ENCODE measurements at places on chromosomes 11 and 22.

DNA sequence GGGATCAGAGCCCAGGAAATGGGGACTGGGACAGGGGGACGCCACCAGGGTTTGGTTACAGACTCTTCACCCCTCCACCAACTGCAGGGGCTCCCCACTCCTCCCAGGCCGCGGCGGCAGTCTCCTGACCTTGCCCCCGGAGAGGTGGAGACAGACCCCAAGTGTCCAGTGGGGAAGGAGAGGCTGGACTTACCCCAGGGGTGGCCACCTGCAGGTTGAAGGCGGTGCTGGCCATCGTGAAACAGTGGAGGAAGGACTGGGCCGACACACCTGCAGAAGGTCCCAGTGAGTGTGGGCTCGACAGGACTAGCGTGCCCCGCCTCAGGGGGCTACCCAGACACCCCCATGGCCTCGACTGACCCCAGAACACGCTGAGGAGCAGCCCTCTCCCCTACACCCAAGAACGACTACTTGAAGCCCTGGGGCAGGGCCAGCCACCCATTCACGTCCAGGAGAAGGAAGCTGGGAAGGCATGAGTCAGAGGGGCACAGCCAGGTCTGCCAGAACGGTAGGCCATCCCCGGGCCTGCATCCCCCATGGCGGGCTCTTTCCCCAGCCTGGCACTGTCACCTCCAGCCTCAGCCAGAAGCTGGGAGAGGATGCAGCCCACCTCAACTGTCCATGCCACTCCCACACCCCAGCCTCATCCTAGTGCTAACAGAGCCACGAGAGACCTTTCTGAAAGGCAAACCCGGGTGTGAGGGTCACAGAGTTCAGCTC lies 2.3 kb downstream of the GATD1 start:
- no peak for DNase-seq

DNA sequence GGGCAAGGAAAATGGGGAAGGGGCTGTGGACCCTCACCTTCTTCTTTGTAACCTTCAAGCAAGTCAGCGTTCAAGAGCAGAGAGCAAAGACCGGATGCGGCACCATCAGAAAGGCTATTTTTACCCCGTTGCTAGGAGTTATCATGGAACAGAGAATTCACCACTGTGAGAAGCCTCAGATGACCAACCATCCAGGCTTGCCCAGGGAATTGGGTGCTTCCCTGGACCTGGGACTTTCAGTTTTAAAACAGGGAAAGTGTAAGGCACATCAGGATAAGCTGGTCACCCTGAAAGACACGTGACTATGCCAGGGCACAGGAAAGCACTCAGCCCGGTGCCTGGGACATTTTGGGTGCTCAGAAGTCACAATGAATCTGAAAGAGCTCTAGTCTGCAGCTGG lies 10.4 kb downstream of the GALNT18 start:
- DNase-seq, result no peak

- no peak for DNase-seq
Observed at GRCh38 chr11:19101796-19102520, 15.0 kb upstream of the ZDHHC13 start.

GRCh38 chr11:102664001-102664752 lies 39.0 kb upstream of the MMP20 start:
- DNase-seq, result no peak

DNA sequence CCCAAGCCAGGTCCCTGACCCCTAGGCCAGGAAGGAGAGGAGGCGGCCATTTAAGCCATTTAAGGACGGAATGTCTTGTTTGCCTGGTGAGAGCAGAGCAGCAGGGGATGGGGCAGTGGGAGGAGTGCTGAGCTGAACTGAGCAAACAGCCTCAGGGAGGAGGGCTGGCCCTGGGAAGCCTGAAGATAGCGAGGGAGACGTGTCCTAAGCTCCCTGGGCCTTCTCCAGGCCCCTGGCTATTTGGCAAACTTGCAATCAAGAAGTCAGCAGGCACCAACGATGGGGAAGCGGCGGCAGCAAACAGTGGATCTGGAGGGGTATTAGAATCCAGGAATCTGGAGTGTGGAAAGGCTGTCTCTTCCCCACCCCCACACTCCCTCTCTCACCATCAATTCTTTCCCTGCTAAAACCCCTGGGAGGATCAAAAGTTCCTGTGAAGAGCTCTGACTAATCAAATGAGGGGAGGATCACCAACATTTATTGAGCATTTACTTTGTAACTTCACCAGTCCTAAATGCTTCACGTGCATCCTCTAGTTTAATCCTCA lies 8.8 kb downstream of the BCL9L start:
- no peak for DNase-seq

GRCh38 chr22:47397673-47398072 lies 635.2 kb downstream of the TBC1D22A start:
- DNase-seq, result no peak

DNA sequence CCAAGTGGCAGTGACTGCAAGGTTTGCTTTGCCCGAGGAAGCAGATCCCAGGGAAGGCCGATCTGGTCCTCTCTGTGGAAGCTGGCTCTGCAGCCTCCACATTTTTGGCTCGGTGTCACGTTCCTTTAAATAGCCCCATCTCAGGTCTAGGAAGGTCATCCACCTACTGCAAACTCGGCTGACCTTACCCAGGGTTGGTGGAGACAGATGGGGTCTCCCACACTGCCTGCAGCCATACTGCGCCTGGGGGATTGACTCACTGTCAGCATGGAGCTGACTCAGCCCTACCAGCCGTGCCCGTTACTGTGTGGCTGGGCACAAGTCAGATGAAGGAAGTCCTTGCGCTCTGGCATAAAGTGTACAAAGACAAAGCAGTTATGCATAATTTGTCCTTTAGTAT lies 16.9 kb downstream of the CDPF1 start:
- DNase-seq, result no peak

- DNase-seq, result no peak
Observed at GRCh38 chr11:58442136-58442535, at the start of gene OR5B12. Gene OR5B12 (minus strand): TSS chr11:58442236. CDS start chr11:58440151, 2,085 bp downstream.

GRCh38 chr11:57777969-57778317 lies 16.3 kb downstream of the CTNND1 start:
- no peak for DNase-seq

DNA sequence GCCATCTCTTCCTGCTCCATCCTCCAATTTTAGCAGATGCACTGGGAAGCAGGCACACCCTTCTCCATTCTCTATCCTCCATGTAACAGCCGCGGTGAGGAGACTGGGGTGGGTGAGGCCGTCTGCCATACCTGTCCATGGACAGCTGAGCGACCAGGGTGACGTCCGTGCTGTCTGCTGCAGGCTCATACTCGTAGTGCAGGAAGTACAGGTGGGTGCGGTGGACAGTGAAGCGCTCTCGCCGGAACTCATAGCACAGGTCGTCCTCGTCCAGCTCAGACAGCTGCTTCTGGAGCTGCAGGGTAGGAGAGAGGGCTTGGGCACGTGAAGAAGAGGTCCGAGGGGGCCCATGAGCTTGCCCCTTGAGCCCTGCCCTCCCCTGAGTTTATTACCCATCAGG lies 257.8 kb upstream of the SYN3 start:
- DNase-seq, result no peak

GRCh38 chr22:48713272-48714205 lies 1114.1 kb downstream of the BRD1 start:
- no peak for DNase-seq

Measured in GM19239 (cell line).